ENCODE measurements at places on chromosomes 7 and 10.

GRCh38 chr7:143376396-143376795, 4.7 kb upstream of the ZYX start:
- no peak for DNase-seq

- DNase-seq: peak; percentile 81
These were observed 90.9 kb upstream of the PIP4K2A start for GRCh38 chr10:22805304-22805703.

DNA sequence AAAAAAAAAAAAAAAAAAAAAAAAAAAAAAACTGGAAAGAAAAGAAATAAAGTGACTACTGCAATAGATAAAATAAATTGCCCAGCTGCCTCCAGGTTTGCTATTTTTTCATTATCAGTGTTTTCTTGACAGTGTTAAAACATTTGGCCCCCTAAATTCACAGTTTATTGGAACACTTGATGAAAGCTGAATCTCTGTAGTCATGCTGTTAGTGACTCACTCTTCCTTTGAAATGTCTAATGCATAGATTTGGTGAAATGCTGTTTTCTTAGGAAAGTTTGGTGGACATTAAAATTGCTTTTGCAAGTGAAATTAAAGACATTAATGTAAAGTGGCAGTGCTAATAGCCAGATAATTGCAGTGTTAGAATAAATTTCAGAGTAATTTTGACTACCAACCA, 785.2 kb downstream of the NRG3 start:
- DNase-seq: no peak

DNA sequence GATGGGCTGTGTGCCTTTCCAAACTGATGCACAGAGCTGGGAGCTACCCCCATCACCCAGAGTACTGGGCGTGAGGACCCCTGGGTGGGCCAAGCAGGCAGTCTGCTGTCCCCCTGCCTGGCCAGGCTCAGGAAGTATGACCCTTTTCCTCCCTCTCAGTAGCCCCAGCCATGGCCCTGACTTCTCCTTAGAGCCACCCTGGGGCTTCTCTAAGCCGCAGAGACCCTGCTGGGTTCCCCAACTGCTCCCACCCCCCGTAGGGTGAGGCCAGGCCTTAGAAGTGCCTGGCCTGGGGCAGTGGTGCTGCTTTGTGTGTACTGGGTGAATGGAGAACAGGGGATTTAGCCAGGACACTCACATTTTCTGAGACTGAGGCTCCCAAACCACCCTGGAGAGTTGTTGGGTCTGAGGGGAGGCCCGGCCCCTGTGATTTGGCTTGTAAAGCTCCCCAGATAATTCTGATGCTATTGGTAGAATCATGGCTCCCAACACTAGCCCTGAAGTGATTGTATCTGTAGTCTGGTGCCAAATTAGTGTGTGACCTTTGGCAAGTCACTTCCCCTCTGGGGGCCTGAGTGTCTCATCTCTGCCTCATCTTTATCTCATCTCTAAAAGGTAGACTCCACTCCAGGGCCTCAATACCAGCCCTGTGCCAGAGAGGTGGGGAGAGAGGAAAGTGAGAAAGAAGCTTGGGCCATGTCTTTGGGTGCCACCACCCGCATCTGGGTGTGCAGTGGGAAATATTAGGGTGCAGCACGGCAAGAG, 99.7 kb upstream of the PPIF start:
- no peak for DNase-seq

DNA sequence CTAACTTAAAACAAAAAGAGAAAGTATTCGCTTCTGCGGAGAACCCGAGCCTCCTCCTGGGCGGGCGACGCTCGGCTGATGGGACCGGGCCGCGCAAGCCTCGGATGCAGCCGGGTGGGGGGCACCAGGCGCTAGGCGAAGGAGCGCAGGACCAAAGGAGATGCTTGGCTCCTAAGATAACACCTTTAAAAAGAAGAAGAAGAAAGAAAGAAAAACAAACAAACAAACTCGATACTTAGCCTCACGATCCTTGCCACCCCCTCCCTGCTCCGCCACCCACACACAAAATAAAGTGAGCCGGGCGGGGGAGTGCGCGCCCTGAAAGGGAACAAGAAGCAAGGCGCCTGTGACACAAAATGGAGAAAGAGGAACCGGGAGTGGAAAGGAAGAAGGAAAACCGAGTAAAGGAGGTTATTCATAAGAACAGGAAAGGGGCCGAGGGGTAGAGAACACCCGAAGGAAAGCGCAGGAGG, 34.0 kb upstream of the EBLN1 start:
- peak; percentile 41 for DNase-seq

GRCh38 chr7:70630818-70631457, 501.0 kb upstream of the GALNT17 start:
- DNase-seq: no peak

DNA sequence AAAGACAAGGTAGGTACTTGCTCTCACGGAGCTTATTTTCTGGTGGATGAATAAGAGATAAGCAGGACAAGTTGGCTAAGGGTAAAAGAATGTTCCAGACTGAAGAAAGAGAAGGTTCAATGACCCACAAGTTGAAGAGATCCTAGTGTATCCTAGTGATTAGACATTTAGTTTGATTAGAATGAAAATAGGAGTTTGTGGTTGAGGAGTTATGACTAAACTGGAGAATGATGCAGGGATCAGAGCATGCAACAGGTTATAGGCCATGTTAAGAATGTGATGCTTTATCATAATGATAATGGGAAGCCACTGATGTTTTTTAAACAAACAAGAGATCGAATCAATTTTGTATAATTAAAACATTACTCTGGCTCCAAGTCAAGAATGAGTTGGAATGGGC, 357.2 kb downstream of the HPSE2 start:
- DNase-seq: no peak

DNA sequence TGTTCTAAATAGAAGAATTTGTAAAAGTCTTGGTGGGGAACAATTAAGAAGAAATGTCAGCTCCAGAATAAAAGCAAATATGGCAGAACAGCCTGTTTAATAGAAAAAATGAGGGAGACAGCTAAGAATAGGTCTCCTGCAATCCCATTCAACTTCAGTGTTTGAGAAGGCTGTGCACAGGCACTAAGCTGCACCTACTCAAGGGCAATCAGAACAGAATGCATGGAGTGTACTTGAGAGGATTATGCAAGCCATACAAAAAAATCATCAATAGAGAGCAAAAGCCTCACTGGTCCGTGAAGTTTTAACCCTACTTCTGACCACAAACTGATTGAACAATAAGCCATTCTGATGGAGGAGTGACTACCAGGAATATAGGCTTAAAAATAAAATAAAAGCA, 690.7 kb upstream of the PCDH15 start:
- no peak for DNase-seq

DNA sequence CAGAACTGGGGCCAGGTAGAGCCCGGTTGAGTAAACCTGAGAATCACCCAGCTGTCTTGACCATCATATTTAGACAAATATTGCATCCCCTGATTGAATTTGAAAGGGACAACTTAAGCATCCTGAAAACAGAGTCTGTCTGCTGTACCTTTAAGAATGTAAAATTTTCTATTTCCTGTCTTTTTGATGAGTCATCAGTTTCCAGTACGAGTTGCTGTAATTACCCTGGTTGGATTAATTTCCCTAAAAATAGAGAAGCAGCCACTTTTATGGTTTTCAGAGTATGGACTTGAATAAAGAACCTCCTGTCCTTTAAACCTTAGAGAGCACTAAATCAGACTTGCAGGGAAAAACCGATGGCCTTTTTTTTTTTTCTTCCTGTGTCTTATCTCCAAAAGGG, 164.6 kb upstream of the SH2B2 start:
- DNase-seq: no peak

GRCh38 chr7:29424984-29425309, 138.7 kb upstream of the PRR15 start:
- DNase-seq: no peak

- DNase-seq: no peak
These were observed 303.5 kb upstream of the BMPER start for GRCh38 chr7:33601884-33602283.

DNA sequence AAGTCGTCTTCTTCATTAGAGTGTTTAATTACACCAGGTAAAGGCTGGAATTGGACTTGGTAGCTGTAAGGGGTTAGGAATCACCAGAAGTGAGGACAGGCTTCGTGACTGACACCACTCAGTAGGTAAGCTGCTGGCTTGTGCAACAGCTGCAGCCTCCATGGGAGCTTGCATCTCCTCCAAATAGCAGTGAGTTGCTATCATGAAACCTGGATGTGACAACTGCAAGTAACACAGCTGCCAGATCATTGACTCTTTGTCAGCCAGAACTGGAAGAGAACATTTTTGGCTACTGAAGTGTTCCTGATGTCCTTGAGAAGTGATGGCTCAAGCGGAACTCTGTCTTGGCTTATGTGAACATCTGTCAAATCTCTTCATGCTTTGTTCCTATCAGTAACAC, 64.1 kb upstream of the MSRB2 start:
- no peak for DNase-seq

DNA sequence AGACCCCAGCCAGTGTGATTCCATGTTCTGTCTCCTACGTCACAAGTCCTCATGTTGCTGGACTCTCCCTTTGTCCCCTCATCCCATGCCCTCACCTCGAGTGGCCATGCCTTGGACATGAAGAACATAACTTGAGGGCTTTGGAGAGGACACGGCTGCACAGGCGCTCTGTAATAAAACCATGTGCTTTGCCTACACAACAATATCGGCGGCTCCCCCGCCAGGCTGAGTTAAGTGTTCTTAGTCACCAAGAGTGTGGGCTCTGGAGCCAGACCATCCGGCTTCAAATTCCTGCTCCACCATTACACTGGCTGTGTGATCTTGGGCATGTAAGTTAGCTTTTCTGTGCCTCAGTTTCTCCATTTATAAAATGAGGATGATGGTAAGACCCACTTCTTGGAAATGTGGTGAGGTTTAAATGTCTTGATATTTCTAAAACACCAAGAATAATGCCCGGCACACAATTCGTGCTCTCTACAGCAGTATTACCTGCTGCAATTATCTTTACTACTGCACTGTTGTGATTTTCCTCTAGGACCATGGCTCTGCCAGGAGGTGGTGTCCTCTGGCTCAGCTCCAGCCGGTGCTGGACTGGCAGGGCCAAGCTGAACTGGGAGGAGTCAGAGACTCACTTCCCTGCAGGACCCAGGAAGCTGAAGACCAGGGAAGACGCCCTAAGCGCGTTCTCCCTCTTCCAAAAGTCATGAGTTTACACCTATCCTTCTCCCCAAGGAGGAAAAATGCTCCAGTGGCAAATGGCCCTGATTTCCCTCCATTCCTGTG, 15.7 kb downstream of the SLIT1 start:
- no peak for DNase-seq

GRCh38 chr10:3330663-3331062, 158.1 kb upstream of the PITRM1 start:
- no peak for DNase-seq

DNA sequence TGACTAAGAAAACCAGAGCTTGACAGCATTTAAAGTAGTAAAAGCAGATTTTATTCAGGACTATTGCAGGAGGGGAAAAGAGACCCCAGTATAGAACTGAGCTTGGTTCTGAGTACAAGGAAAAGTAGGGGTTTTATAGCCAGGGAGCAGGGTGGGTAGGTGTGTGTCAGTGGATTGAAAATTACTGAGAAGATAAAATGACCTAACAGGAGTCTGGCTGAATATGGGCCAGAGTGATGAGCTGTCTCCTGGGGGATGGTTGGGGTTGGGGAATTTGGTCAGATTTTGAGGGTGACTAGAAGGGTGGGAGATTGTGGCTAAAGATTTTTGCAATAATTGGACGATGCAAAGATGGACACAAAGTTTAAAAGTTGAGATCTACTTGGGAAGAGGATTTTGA, 114.0 kb downstream of the ST7 start:
- DNase-seq: no peak

DNA sequence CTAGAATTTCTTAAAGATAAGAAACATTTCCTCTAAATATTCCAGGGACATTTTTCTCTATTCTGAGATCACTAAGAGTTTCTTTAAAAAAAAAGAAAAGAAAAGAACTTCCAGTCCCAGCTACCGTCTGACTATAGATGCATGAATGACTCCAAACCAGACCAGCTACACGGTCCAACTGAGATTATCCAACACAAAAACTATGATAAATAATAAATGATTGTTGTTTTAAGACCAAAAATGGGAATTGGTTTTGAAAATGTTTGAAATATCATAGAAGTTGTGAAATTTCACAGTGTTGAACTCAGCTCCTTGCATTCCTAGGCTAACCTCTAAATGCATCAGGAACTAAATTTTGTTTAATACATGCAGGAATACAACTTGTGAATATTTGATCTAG, 1619.6 kb upstream of the LRRTM3 start:
- DNase-seq: no peak

- no peak for DNase-seq
These were observed 557.2 kb upstream of the CELF2 start for GRCh38 chr10:10460451-10460850.

GRCh38 chr7:42167206-42167605, 69.8 kb downstream of the GLI3 start:
- no peak for DNase-seq

DNA sequence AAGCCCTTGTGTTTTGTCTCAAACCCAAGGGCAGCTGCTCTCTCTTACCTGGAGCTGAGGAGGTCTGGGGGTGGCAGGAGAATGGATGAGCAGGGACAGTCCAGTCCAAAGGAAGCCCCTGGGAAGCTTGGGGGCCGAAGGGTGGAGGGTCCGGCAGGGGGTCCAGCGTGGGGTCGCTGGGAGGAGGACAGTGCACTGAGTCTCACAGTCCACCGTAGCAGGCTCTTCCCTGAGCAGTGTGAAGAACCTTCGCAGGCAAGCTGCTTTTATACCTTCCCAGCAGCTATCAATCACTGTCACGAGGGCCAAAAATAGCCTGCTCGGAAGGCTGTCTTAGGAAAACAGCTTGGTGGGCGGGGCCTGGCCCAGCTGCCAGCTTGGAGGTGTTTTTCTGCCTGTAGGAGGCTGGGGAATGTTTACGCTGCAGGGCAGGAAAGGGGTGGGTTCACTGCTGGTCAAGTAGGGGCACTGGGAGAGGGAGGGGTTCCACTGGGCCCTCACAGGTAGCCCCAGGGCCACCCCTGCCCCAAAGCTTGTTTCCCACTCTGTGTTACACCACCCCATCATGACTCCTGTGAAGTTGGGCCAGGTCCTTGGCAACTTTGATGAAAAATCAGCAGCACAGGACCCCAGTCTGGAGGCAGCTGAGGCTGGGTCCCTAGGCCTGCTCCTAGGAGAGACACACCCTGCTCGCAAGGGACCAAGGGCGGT, at the start of gene DEPP1:
Gene DEPP1 (minus strand): TSS at position 240 of the 711 bp plus-strand sequence. CDS start 779 bp downstream, outside the sequence.
- no peak for DNase-seq
